ENCODE measurements at places on chromosomes 3 and 15.

- DNase-seq: no peak
Observed at GRCh38 chr3:82410366-82410765, 648.9 kb upstream of the GBE1 start.

DNA sequence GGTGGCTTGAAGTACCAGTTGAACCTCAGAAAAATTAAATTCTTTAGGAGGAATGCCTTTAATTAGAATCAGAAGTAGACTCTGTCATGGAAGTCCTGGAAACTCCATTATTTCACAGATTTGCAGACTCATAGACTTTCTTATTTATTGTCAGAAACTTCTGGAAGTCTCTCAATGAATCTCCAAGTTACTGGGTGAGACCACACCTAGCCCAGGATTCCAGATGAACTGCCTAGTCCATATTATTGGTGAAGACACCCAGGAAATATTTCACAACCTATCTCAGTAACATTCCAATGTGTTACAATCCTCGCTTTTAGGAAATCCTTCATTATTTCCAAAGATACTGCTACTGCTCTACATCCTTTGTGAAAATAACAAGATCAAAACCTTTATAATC lies 6.5 kb upstream of the THBS1 start:
- no peak for DNase-seq

DNA sequence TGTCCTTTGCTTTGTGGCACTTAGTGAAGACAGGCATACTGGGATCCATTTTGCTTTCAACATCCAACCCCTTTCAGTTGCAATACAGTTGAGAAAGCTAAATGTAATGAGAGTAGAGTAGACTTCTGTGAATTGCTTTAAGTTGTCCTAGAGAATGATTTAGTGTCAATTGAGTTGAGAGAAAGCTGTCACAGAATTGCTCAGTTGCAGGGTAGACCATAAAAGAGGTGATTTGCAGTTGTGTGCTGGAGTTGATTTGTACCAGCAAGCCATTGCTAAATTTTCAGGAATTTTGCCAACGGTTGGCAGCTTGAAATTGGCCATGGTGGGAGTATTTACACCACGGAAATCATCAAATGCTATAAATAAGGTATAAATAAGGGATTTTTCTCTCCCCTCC lies 2.2 kb downstream of the ABHD5 start:
- DNase-seq: no peak

DNA sequence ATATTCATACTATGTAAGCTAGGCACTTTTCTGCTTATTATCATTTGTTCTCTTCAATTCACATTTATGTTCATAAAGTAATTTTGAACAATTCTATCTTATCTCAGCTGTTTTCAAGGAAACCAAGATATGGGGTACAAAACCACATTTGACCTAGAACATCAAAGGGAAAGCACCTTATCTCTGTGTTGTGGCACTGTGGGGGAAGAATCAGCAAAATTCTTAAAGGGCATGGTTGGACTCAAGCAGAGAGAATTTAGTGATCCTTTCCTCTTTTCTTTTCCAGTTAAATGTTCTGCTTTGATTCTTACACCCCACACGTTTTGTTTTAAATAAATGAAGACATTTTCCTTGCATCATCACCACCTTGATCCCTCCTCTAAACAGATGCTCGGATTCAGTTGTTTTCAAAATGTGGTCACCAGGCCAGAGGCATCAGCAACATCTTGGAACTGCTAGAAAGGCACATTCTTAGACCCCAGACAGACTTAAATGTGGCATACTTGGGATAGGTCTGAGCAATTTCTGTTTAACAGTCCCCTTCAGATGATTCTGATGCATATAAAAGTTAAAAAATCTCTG lies 128.4 kb upstream of the TP63 start:
- DNase-seq: no peak

DNA sequence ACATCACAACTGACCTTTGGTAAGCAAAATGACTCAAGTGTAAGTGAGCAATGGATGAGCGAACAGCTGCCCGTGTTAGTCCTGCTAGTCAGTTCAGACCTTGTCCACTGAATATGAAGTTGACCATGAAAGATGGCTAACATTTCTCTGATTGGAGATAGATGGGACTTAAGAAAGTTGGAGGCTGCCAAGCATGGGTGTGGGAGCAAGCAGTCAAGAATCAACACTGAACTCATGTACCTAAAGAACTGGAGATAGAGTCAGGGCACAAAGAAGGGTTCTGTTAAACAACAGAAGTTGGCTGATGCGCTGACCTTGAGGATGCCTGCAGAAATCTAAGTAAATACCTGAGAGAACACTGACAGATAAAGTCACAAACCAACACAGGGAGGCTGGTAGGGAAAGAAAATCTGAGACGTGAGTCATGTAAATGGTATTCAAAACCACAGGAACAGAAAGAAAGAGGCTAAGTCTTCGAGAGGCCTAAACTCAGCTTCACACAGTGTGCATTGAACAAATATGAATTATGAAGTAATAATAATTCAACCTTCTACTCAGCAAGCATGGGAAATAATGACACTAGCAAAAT lies 30.7 kb upstream of the ANPEP start:
- no peak for DNase-seq

All from iPS DF 19.7 (cell line).